Stimulated activated CD4-positive, alpha-beta T cell treated with anti-CD3 and anti-CD28 coated beads, TNF-alpha, amount 100 ng/mL, for 1 hour (primary cell): ENCODE measurements at places on chromosomes 13 and 19.

- no peak for DNase-seq
Measured at GRCh38 chr13:40790154-40790616, 774 bp downstream of the SLC25A15 start.

DNA sequence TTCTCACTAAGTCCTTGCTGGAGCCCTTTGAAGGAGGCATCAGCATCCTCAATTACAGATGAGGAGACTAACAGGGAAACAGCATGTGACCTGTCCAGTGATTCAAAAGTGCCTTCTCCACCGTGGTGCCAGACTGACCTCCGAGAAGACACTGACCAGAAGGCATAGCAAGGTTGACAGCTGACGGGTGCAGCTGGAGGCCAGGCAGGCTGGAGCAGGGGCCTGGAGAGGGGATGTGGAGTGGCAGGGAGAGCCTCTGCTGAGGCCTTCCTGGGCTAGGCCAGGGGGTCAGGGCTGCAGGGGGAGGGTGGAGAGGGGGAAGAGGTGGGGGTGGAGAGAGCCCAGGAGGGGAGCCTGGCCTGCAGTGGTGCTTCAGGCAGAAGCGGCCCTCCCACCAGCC lies 66.3 kb downstream of the KCTD15 start:
- no peak for DNase-seq

- no peak for DNase-seq
Measured at GRCh38 chr19:15640904-15641597, 354 bp downstream of the CYP4F3 start.

GRCh38 chr19:4987256-4987655 lies 18.3 kb downstream of the KDM4B start:
- no peak for DNase-seq

DNA sequence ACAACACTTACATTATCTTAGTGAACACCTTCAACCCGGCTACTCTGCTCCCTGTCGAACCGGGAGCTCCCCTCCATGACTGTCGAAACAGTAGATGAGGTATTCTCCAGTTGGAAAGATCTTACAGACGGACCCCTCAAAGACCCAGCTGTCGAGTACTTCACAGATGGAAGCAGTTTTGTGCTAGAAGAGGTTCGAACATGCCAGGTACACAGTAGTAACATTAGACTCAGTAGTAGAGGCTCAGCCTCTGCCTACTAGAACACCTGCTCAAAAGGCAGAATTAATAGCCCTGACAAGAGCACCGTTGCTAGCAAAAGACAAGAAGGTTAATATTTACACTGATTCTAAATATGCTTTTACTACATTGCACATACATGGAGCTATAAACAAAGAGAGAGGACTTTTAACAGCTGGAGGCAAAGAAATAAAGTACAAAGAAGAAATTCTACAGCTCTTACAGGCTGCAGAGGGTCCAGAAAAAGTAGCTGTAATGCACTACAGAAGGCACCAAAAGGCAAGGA lies 13.6 kb upstream of the SLC15A1 start:
- DNase-seq, result no peak

- DNase-seq, result no peak
Measured at GRCh38 chr13:45441633-45442032, 23.1 kb upstream of the COG3 start.

DNA sequence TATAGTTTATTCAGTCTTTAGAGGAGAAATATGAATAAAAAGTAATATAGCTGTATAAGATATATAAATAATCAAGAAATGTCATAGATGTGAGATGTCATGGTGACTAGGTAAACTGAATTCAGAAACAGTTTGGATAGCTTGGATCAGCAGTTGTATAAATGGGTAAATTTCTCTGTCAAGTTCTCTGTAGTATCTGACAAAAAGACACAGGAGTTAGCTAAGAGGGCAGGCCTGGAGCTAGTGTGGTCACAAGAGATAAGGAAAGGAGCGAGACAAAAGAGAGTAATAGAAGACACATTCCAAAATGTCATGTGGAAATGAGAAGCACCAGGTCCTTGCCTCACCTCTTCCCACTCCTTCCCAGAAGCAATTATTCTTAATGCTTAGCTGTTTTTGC lies 349.0 kb downstream of the LMO7 start:
- DNase-seq, result no peak

- no peak for DNase-seq
Measured at GRCh38 chr13:33311040-33311439, 25.5 kb upstream of the STARD13 start.

- no peak for DNase-seq
Measured at GRCh38 chr19:16118489-16119033, 6.9 kb downstream of the RAB8A start.

DNA sequence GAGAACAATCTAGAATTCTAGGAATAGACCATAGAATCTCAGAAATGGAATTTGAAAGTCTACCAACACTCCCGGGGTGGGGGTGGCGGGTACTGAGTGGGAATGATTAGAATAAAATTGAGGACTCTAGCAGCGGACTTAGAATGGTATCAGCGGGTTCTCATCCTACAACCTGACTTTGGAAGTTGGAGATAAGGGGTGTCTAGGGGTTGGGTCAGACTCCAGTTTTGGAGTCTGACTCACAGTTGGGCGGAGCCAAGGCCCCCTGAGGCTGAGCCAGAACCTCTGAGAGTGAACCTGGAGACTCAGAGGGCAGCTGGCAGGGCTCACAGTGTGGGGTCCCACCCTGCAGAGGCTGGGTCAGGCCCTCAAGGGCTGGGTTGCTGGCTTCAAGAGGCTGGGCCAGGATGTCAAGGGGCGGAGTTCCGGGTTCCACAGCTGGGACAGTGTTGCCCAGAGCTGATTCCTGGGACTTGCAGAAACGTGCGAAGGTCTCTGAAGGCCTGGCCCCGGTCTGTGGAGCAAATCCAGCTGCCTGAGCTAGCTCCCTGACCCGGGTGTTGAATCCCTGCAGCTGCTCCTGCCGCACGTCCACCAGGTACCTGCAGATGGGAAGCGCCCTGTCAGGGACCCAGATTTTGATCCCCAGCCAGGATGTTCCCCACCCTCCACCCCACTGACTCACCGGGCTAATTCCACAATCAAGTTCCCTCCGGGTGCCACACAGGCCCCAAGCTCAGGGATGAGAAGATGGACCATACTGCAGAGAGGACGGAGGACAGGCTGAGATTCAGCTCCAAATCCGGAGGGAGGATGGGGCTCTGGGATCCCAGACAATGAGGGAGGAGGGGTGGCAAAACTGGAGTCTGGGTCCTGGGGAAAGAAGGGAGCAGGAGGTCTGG lies 1.6 kb upstream of the TNNI3 start:
- no peak for DNase-seq

GRCh38 chr13:40432018-40432978 lies 234.1 kb downstream of the FOXO1 start:
- DNase-seq, result no peak

- DNase-seq, result peak; percentile 46
Measured at GRCh38 chr19:41753936-41754529, 1.3 kb upstream of the CEACAM6 start.

DNA sequence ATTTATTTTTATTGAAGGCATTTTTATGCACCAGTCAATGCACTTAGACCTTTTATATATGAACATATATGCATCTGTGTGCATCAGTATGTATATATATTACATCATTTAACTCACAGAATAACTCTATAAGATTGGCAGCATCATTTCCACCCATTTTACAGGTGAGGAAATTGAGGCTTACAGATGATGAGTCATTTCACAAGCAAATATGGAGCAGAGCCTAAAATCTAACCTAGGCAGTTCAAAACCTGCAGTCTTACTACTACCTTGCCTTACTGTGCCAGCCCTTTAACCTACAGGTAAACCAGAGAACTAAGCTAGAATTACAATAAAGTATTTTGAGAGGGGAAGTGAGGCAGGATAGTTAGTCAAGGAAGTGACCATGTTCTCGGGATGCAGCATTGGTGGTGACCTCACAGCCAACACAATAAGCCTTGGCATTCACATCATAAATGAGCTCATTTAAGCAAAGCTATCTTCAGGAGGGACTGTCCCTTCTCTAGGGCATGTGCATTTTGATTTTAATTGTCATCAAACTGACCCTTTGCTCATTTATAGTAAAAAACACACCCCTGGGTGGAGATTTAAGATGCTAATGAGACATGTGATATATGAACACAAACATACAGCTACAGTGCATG lies 274.3 kb downstream of the DCLK1 start:
- DNase-seq, result no peak

DNA sequence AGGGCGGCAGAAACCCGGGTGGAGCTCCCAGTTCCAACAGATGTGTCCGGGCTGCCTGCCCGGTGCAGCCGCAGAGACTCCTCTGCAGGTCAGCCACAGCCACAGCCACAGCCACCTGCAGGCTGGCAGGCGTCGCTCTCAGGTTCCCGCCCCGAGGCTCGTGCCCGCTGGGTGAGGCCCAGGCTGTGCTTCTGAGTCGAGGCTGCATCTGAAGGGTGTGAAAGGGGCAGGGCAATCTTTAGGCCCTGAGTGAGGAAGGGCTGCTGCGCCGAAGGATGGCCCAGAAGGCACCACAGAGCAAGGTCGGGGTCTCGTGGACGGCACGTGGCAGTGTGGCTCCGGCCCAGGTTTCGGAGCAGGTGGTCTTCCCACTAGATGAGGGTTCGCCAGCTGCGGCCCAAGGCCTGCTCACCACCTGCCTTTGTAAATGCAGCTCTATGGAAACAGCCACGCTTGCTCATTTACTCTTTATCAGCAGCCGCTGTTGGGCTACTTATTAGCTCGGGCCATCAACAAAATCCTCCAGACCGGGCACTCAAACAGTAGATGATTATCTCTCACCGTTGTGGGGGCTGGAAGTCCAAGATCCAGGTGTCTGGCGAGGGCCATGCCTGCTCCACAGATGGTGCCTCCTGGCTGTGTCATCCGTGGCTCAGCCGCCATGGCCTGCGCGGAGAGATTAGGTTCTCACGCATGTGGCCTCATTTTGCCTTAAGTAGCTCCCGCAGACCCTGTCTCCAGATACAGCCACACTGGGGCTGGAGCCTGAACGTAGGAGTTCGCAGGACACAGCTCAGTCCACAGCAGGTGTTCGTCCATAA lies 40.3 kb upstream of the TFDP1 start:
- no peak for DNase-seq

- DNase-seq, result no peak
Measured at GRCh38 chr13:90455823-90456222, 891.7 kb upstream of the MIR17HG start.

DNA sequence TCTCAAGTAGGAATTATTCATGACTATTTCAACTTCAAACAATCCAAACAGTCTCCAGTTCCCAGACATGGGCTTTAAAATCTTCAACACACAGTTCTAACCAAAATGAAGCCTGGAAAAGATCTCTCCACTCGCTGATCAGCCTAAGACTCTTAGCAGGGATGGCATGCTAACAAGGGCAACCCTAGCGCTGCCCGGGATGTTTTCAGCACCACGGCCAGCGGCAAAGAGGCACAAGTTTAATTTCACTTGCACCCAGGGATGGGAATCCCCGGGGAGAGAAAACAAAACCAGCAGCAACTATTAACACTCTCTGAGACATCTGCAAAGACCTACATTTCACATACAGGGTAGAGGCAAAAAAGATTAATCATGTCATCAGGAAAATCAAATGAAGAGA lies 43.0 kb downstream of the CACNA1A start:
- DNase-seq, result no peak

GRCh38 chr13:104004572-104004971 lies 938.4 kb upstream of the SLC10A2 start:
- DNase-seq, result no peak

GRCh38 chr13:95982144-95982543 lies 71.1 kb downstream of the UGGT2 start:
- DNase-seq, result no peak

DNA sequence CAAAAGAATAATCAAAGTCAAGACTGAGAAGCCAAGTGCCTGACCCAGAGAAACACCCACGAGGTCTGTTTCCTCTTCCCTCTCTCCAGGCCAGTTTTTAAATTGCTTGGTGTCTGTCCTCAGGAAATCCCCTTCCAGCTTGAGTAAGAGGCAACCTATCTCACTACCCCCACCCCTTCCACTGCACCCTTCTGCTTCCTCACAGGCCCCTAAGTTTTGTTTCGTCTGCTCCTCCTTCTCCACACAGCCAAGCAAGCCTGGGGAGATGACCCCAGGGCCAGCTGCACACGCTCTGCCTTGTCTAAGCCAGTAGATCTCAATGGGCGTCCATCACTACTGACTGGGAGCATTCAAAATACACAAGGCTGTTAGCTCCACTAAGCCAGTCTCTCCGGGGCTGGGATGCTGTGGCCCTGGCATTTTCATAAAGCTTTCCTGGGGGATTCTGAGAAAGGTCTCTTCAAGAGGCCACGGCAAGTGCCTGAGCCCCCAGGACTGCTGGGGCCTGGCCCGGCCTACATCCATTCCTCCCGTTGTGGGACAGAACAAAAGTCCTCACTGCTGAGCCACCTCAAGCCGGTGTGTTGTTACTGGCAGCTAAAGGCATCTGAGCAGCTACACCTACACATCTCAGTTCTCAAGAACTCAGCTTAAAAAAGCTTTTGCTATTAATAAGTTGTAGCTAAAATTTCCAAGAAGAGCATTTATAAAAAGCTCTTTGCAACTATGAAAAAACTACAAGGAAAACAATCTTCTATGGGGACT lies 14.9 kb upstream of the IL4I1 start:
- no peak for DNase-seq

DNA sequence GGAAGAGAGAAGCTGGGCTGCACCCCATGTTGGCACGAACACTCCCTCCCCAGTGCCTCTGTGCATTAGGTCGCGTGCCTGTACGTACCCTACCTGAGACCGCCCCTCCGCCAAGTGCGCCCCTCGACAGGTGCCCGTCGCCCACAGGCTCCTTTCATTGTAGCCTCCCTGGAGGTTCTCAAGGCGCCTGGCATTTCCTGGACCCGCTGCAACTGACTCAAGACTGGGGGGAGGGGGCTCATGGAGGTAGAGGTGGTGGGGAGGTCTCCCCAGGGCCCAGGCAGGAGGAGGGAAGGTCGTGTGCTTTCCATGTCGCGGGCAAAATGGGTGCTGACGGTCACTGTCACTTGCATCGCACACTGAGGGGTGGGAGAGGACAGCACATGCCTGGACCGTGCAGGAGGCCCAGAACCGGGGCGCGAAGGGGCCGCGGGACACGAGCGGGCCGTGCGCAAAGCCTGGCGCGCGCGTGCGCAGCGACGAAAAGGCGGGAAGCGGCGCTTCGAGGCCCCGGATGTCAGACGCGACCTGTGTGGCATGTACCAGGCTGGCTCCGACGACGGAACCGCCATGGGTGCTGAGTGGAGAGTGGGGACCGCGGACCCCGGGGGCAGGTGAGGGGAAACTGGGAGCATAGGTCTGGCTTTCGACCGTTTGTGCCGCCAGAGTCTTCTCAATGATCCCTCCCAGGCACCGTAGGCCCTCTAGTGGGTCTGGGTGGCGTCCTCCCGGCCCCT lies 16.5 kb downstream of the NFIX start:
- DNase-seq, result no peak

- no peak for DNase-seq
Measured at GRCh38 chr13:36370108-36370429, 23.9 kb upstream of the SPART start.

- peak; percentile 48 for DNase-seq
Measured at GRCh38 chr19:50330365-50331078, 1.3 kb upstream of the KCNC3 start.

GRCh38 chr13:28744656-28745055 lies 25.9 kb upstream of the SLC46A3 start:
- no peak for DNase-seq

DNA sequence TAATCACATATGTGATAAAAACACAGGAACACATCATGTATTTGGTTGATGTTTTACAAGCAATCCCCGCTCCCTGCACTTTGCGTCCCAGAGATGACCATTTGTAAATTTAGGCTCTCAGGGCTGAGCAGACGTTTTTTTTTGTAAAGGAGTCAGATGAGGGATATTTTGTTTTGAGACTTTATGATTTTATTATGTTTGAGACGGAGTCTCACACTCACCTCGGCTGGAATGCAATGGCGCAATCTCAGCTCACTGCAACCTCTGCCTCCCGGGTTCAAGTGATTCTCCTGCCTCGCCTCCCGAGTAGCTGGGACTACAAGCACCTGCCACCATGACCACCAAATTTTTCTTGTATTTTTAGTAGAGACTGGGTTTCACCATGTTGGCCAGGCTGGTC lies 1.4 kb downstream of the TLE6 start:
- DNase-seq, result no peak
